ENCODE measurements at places on chromosomes 2 and 18.

DNA sequence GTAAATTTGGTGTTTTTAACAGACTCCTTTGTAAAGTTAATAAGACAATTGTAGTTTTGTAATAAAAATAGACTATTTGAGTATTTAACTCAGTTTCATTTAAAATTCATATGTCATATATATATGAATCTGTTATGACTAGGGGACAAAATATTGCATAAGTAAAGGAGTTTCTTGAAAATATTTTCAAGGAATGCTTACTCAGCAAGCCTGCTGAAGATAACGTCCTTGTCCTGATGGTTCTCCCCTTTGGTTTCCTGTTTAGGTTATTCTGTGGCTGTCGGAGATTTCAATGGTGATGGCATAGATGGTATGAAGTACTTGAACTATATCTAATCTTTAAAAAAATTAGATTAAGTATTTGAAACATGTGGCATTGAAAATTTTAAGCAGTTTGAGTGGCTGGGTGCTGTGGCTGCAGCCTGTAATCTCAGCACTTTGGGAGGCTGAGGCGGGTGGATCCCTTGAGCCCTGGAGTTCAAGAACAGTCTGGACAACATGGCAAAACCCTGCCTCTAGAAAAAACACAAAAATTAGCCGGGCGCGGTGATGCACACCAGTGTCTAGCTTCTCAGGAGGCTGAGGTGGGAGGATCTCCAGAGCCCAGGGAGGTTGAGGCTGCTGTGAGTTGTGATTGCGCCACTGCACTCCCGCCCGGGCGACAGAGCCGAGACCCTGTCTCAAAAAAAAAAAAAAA, 47.1 kb downstream of the ITGAV start:
- ATAC-seq, result no peak

- no peak for ATAC-seq
Observed at GRCh38 chr18:41073372-41073954, 881.6 kb upstream of the PIK3C3 start.

DNA sequence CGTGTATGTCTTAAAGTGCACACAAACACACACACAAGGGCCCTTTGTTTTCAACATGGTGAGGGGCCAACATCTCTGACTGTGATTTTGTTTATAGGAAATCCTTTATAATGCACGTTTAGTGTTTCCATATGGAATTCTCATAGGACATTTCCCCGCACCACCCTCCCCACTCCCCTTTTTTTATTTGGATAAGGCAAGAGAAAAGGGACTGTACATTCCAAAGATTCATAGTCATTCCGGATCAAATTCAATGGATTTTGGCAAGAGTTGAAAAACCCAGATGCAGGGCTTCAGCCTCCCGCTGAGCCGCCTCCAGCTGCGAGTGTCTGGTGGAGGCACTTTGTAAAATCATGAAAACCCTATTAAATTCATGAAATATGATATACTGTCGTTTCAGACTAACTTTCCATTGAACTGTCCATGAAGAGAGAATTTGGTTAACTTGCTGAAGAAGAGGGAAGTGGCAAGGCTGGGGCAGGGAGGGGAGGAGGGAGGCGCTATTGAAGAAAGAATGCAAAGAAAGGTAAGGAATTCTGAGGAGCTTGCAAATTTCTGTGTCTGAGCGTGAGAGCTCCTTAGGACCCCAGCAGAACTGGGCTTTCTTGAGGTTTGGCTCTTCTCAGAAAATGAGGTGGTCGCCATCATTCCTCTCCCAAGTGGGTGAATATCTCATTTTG, 25.8 kb upstream of the SLC14A2 start:
- no peak for ATAC-seq

DNA sequence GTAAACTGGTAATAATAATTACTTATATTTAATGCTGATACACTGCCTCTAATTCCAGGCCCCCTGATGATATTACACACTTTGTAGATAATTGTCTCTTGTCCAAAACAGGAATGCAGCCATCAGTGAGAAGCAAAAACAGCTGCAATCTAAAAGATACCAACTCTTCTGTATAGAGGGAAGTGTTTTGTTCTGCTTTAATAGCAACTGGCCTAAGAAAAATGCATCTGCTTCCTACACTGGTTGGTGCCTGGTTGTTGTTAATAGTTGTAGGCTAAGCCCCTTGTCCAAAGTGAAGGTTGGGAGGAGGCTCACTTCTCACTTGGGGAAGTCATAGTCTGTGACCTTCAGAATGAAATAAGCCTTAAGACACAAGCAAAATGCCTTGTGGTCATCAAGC, 332.0 kb downstream of the ZNF521 start:
- ATAC-seq, result no peak

GRCh38 chr2:10518470-10519393, 70.6 kb upstream of the ODC1 start:
- ATAC-seq, result no peak

- no peak for ATAC-seq
Observed at GRCh38 chr2:3876221-3876620, 172.8 kb downstream of the DCDC2C start.

DNA sequence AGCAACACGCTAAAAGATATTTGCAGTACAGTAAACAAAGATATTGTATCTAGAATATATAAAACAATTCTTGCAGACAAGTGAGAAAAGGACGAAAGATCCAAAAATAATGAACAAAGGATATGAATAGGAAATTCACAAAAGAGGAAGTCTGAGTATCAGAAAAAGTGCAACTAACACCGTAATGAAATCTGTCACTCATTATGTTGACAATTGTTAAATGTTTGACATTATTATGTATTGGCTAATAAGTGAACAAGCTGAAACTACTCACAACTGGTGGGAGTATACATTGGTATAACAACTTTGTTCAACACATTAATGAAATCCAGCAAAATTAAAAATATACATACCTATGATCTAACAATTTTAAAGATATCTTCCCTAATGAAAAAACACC, 36.7 kb upstream of the ASXL3 start:
- ATAC-seq, result no peak

DNA sequence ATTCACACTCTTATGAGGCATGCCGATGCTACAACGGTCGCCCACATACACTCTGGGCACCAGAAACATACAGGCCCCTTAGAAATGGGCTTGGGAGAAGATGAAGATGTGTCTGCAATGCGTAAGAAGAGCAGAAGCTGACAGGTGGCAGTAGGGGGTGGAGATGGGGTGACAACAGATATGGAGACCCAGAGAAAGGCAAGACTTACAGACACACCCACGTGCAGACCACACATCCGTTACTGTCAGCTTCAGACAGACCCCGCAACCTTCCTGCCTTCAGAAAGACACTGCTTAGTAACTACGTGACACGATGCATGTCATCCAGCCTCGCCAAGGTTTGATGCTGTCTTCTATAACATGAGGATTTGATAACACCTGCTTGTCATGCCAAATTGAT, 89.5 kb downstream of the ZFP36L2 start:
- peak; percentile 75 for ATAC-seq

- no peak for ATAC-seq
Observed at GRCh38 chr2:240782886-240783818, 36.9 kb downstream of the KIF1A start.

DNA sequence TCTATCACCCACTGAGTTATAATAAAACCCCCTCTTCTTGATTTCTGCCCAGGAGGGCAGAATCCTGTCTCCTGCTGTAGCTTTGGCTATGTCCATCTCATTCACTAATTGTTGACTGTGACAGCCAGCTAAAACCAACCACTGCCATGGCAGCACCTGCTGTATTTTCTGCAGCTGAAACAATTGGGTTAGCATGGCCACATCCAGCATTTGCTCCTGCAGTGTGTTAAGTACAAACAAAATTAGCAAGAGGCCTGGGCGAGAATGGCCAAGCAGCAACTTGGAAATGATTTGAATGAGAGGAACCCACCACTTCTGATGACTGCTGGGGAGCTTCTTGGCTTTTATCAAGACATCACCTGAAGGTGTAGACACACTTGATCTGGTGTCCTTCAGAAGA, 89.4 kb upstream of the LRRTM1 start:
- no peak for ATAC-seq

- ATAC-seq, result no peak
Observed at GRCh38 chr2:108884619-108885018, 98.0 kb downstream of the CCDC138 start.

DNA sequence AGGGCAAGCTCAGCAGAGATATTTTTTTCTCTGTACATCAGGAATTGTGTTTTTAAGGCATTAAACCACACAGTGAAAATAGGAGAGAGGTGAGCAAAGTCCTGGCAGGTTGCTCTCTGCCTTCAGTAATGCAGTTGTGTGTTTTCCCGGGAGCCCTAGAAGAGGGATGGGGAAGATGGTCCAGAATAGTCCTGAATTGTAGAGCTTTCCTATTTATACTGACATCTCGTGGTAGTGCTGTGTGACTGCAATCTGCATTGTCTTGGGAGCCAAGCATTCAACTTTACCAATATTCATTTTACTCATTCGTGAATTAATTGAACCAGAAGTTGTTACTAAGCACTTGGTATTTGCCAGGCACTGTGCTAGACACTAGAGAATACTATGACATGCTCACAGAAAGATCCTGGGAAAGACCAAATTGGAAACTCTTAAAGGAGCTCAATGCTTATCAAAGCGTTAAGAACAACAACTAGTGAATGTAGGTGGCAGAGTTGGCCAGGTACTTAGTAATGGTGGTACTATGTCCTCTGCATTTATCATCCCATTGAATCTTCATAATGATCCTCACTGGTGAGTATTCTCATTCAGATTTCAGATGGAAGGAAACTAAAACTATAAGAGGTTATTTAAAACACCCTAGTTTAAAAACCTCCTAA, 214.6 kb downstream of the TRIB2 start:
- no peak for ATAC-seq

GRCh38 chr18:13543811-13544732, 182.3 kb downstream of the FAM210A start:
- no peak for ATAC-seq

DNA sequence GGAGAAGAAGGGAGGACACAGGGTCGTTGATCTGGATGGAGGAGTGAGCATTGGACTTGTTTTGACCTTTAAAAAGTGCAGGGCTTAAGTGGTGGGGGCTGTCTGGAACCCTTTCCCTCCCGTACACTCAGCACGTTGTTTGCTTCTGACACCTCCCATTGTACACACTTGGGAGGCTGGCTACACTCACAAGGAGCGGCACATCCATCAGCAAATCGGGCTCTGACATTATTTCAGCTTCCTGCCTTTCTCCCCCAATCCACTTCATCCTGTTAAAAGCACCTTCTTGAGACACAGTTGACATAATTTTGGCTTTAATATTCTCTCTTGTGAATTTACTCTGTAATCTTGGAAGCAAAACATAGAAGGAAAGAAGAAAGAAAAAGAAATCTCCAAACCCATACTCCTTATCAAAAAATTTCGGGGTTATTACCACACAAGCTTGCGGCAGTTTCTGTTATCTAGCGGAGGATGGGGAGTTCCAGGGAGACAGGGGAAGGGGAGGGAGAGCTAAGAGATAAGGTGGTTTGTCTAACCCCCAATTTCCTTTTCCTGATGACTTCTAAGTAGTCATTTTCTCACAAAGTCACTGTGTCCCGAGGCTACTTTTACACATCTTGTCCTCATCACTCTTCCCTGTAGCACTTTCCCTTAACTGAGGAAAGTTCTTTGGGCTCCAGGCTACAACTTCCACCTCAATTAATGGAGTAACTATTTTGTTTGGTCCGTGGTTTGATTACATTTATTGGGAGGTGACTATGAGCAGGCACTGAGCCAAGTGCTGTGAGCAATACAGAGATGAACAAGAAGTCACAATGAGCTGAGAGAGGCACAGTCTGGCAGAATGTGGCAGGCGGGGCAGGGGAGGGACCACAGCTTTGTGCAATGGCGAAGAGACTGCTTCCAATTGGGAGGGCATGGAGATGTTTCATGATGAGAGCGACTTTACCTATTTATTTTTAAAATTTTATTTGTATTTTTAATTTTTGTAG, 240.1 kb upstream of the MEX3C start:
- no peak for ATAC-seq

GRCh38 chr2:179521944-179522343, 257.3 kb upstream of the SESTD1 start:
- no peak for ATAC-seq

GRCh38 chr2:111662771-111663470, 221.1 kb downstream of the ANAPC1 start:
- peak; percentile 80 for ATAC-seq

- no peak for ATAC-seq
Observed at GRCh38 chr2:217948351-217948791, 54.4 kb downstream of the TNS1 start.

GRCh38 chr2:185825557-185825956, 87.0 kb downstream of the FSIP2 start:
- no peak for ATAC-seq

- no peak for ATAC-seq
Observed at GRCh38 chr2:126761981-126762878, 106.3 kb downstream of the GYPC start.

- no peak for ATAC-seq
Observed at GRCh38 chr2:148540022-148540421, 104.5 kb upstream of the EPC2 start.

GRCh38 chr2:100513650-100514049, 43.4 kb downstream of the NMS start:
- no peak for ATAC-seq

- no peak for ATAC-seq
Observed at GRCh38 chr2:240952496-240953246, 45.7 kb upstream of the SNED1 start.

DNA sequence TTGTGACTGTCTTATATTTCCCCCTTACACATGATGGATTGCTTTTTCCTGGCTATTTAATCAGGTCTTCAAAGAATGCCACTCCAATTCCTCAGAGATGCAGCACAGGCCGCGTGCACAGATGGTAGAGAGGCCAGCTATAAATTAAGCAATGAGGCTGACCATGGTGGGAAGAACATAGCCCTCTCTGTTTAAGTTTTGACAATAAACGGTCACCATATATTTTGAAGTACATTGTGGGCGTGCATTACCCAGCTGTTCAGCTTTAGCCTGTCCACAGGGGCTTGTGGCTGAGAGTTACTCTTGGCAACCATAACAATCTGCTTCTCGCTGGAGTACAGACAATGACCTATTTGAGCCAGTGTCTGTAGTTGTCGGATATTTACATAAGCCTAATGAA, 730.8 kb downstream of the DCC start:
- no peak for ATAC-seq

GRCh38 chr2:186925514-186925913, 76.5 kb upstream of the ZSWIM2 start:
- ATAC-seq, result no peak

DNA sequence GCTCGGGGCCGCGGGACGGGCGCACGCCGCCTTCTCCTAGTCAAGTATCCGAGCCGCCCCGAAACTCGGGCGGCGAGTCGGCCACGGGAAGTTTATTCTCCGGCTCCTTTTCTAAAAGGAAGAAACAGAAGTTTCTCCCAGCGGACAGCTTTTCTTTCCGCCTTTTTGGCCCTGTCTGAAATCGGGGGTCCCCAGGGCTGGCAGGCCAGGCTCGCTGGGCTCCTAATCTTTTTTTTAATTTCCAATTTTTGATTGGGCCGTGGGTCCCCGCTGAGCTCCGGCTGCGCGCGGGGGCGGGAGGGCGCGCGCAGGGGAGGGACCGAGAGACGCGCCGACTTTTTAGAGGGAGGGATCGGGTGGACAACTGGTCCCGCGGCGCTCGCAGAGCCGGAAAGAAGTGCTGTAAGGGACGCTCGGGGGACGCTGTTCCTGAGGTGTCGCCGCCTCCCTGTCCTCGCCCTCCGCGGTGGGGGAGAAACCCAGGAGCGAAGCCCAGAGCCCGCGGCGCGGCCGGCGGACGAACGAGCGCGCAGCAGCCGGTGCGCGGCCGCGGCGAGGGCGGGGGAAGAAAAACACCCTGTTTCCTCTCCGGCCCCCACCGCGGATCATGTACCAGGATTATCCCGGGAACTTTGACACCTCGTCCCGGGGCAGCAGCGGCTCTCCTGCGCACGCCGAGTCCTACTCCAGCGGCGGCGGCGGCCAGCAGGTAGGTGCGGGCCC, 617 bp downstream of the FOSL2 start:
- no peak for ATAC-seq

GRCh38 chr2:237465515-237466148, 21.4 kb upstream of the MLPH start:
- no peak for ATAC-seq
